Smooth muscle cell of the umbilical artery (primary cell): ENCODE measurements at places on chromosomes 7 and 10. TPM values are rescaled to one million over a fixed set of nuclear protein-coding genes. Genes with fewer than 3 reads are reported as not detected.

LEP gene
- total RNA-seq = not detected in 2 replicates

CHRM2 gene
- 0.14 and 6.2 TPM in 2 replicates for total RNA-seq

BTAF1 gene
- 63.2 and 70.9 TPM in 2 replicates for total RNA-seq

CCL24 gene
- not detected in 2 replicates for total RNA-seq

HPSE2 gene
- total RNA-seq = not detected in 2 replicates

XRCC2 gene
- 0.30 and 1.8 TPM in 2 replicates for total RNA-seq
